ENCODE measurements at places on chromosomes 11 and 22. TPM values are rescaled to one million over a fixed set of nuclear protein-coding genes. Genes with fewer than 3 reads are reported as not detected.

GRCh38 chr11:3227568-3228444 lies 4.4 kb downstream of the MRGPRE start:
- DNase-seq = no peak

GRCh38 chr11:64556044-64556720 lies 34.8 kb upstream of the SLC22A12 start:
- no peak for DNase-seq

DNA sequence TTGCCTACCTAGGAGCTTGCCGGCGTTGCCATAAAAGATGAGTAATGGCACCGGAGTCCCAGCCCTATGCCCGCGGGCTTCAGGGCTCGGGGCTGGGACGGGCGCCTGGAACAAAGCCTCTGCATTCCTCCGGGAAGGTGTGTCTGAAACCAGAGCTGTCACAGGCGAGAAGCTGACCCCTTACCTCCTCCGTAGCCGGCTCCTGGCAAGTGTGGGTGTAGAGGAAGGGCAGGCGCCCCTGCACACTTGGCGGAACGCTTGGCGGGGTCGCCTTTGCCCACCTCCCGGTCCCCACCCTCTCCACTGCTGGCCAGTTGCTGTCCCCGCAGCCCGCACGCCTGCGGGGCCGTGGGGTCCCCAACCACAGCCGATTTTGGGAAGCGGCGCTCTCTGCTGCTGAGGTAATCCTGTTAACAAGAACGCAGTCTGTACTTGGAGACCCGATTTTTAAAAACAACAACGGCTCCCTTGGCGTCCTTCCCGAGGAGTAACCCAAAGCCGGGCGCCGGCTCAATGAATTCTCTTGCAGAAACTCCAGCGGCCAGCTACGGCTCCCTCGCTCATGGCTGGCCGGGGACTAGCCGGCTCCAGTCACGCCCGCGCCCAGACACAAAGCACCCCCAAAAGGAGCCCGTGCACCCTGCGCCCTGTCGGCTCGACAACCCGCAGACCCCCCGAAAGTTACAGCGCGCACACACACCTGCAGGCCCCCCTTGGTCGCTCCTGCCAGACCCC lies 89.2 kb downstream of the PLEKHA7 start:
- DNase-seq = peak; percentile 46

DNA sequence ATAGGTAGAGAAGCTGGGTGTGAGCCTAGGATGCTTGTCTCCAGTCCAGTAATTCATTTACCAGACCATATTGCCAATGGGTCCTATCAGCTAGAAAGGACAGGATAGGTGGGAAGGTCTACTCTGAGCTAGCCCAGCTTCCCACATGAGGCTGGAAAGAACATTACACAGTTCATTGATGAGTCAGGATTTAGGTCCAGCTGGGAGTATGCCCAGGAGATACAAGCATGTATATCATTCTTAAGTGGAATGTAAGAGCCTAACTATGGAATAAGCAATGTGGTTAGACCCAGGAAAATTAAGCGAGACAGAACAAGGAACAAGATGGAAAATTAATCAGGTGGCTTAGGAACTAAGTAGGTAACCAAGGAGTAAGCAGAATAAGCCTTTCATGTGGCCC lies 59.0 kb upstream of the TBCEL start:
- peak; percentile 31 for DNase-seq

ISX gene
- total RNA-seq = not detected

CD248 gene
- not detected for total RNA-seq

CYP2R1 gene
- 10.6 TPM for total RNA-seq

TNNT3 gene
- not detected for total RNA-seq

DNA sequence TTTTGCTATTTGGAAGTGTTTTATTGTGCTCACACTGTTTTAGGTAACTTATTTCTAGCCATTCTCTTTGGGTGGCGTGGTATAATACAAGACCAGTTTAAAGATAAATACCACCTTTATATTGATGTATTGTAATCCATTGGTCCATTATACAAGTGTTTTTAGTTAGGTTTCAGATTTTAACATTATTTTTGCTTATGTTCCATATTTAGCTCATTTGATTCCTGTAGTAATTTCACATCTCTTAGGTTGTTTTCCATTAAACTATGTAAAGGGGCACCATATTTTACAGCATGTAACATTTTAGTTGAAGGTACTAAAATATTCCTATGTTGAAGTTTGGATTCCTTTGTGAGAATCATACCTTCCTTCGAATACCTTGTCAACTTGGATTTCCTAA lies 20.1 kb downstream of the EED start:
- no peak for DNase-seq

DNA sequence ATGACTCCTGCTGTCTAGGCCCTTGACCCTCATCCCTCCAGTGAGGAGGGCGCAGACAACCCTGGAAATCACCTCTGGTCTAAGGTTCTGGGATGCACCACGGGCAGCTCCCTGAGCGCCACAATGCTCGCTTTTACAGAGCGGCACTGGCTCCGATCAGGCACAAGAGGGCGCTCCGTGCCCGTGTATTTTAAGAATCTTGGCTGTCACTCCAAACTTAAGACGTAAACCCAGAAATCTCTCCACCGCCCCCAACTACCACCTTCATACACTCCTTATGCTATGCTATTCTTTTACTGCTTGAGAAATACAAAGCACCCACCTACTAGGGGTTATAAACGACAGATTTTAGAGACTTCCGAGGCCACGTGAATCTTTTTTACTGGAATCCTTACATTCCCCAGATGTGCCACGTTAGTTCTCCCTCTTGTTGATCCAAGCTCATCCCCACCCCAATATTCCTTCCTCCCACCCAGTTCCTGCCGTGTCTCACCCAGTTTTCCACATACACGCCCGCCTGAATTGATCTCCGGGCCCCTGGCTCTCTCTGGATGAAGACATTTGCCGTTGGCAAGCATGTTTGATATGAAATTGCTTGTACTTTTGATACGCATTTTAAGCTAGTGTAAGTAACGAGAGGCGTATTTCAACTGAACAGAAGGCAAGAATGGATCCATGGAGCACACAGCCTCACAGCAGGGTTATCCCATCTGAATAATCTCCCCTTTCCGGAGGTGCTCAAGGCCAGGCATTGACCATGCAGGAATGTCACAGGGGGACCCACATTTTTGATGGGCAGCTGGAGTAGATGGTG lies 453.5 kb downstream of the OPCML start:
- DNase-seq = no peak

OR52E5 gene
- not detected for total RNA-seq

DNA sequence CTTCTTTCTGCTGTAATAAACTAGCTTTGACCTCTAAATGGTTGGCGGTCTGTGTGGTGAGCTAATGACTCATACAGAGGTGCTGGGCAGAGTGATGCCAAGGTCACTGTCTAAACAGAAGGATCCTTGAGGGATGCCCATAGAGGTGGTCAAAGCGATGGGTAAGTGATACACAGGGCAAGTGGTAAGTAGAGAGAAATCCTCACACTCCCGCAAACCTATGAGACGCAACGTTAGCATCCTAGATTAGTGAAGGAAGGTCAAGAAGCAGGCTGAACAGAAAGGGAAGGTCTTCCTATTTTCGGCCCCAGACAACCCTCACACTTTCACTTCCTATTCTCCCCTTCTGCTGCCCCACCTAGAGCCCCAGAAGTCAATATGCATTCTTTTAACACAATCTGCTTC lies 65.6 kb upstream of the SESN3 start:
- DNase-seq = no peak

DNA sequence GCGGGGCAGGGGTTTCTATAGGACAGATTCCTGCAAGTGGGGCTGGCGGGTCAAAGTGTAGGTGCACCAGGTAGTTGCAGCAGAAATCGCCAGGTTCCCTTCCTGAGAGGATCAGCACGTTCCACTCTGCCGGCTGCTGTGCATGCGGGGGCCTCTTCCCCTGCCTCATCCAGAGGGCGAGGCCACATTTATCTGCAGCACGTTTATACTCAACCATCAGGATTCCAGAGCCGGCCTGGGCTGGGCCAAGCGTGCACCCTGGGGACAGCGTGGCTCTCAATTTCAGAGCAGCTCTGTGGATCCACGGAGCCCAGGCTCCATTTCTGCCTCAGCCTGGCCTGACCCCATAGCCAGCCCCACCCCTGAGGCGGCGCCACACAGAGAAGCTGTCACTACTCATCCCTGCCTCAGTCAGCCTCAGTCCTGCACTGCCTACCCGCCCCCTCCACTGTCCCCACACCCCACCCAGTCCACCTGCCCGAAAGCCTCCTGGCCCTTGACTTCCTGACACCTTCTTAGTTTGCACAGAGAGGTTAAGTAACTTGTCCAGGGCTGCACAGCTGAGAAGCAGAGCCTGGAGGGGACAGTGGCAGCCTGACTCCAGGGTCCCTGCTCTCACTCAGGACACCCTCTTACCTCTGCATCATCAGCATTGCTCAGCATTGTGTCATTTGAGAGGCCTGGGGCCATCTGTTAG lies 45.9 kb upstream of the RTL6 start:
- no peak for DNase-seq

HBB gene
- not detected for total RNA-seq

PPP1R14B gene
- 629 TPM for total RNA-seq

FAM111A gene
- total RNA-seq = 40.8 TPM

GRCh38 chr11:133732109-133732674 lies 113.1 kb downstream of the SPATA19 start:
- no peak for DNase-seq

OTOG gene
- not detected for total RNA-seq

GRCh38 chr11:112631333-112631732 lies 329.9 kb upstream of the NCAM1 start:
- DNase-seq = no peak

DNA sequence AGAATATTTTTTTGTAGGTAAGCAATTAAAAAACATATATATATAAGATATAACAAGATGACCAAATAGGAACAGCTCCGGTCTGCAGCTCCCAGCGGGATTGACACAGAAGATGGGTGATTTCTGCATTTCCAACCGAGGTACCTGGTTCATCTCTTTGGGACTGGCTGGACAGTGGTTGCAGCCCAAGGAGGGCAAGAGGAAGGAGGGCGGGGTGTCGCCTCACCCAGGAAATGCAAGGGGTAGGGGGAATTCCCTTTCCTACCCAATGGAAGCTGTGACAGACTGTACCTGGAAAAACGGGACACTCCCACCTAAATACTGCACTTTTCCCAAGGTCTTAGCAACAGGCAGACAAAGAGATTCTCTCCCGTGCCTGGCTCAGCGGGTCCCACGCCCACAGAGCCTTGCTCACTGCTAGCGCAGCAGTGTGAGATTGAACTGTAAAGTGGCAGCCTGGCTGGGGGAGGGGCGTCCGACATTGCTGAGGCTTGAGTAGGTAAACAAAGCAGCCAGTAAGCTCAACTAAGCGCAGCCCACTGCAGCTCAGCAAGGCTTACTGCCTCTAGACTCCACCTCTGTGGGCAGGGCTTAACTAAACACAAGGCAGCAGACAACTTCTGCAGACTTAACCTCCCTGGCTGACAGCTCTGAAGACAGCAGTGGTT lies 163.8 kb downstream of the CWF19L2 start:
- no peak for DNase-seq

- DNase-seq = no peak
These were observed 94.8 kb upstream of the SORL1-AS1 start for GRCh38 chr11:121547574-121547973.

DNA sequence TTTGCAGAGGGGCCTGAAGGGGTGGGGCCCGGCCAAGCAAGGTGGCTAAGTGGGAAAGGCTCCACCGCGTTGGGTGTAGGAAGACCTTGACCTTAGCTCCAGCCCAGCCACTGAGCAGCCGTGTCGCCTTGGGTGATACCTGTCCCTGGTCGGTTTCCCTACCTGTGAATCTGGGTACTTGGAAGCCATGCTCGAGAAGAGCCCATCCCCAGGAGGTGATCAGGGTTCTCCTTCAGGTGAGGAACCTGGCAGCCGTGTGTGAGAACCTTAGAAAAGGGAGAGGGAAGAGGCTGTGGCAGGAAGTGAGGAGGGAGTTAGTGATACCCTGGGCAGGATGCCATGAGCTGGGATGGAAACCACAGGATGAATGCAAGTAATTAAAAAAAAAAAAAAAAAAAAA lies 21.6 kb downstream of the PPARA start:
- peak; percentile 81 for DNase-seq

DNA sequence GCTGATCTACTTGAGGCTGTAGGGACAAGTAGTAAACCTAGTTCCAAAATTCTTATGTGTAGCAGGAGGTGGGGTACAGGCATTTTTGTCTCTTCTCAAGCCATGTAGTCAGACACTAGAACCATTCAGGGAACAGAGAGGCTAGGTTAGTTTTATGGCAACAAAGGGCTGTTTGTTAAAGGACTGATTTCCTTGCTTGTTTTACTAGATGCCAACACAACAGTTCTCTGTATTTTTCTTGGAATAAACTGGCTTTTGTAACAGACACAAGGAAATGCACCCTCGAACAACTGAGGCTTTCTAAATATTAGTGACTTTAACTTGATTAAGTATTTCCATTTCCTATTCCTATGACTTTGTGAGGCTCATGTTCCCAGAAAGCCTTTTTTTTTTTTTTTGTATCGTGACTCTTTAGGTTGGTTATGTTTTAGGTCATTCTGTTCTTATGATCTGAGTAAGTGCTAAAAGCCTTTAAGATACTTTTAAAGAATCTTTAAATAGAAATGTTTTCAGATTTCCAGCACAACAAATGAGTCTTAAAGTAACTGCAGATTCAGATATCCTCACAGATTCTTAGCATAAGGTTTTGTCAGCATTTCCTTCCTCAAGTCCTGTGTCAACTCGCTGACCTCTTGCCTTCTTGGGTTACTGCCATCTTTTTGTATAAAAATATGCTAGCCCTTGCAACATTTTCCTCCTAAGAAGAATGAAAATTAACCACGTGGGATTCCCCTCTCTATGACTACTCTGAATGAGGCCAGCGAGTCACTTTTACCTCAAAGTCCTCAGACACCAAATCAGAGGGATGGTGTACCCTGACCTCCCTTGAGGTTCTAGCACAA lies 92.5 kb downstream of the CCDC83 start:
- DNase-seq = peak; percentile 83

- DNase-seq = no peak
These were observed 900.7 kb downstream of the JRKL start for GRCh38 chr11:97290464-97291041.

CEND1 gene
- not detected for total RNA-seq

RASGRP2 gene
- total RNA-seq = 0.14 TPM

B4GALNT4 gene
- total RNA-seq = 12.7 TPM

DNA sequence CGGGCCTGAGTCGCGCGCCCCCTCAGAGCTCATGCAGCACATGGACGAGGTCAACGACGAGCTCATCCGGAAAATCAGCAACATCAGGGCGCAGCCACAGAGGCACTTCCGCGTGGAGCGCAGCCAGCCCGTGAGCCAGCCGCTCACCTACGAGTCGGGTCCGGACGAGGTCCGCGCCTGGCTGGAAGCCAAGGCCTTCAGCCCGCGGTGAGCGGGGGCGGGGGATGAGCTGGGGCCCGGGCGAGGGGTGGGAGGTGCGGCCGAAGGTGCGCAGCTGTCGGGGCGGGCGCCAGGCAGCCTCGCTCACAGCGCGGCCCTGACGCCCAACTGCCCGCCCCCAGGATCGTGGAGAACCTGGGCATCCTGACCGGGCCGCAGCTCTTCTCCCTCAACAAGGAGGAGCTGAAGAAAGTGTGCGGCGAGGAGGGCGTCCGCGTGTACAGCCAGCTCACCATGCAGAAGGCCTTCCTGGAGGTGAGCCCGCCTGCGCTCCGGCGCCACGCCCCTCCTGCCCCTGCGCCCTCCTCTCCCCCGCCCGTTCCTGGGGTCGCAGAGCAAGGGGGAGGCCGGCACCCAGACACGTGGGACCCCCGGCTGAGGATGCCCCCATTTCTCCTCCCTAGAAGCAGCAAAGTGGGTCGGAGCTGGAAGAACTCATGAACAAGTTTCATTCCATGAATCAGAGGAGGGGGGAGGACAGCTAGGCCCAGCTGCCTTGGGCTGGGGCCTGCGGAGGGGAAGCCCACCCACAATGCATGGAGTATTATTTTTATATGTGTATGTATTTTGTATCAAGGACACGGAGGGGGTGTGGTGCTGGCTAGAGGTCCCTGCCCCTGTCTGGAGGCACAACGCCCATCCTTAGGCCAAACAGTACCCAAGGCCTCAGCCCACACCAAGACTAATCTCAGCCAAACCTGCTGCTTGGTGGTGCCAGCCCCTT lies 20.5 kb downstream of the EPS8L2 start:
- peak; percentile 46 for DNase-seq

MAPK8IP2 gene
- 0.28 TPM for total RNA-seq
